ENCODE measurements at places on chromosomes 16 and 17.

DNA sequence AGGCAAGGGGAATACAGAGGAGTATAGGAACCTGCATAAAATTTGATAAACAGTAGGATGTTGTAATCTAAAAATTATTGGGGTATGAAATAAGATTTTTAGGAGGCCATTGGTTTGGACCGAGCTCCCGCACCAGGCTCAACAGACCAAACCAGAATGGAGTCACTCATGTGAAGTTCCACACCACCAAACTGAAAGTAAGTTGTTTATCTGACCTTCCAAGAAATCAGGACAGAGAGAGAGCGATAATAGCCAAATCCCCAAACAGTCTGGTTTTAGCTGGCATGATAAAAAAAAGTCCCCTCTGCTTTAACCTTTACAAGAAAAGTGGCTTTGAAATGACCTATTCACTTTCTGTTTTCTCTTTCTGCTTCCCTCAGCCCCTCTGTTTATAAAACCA, 45.7 kb upstream of the SIAH1 start:
- DNase-seq: no peak

GRCh38 chr17:81488276-81488860, 24.2 kb downstream of the ACTG1 start:
- no peak for DNase-seq

DNA sequence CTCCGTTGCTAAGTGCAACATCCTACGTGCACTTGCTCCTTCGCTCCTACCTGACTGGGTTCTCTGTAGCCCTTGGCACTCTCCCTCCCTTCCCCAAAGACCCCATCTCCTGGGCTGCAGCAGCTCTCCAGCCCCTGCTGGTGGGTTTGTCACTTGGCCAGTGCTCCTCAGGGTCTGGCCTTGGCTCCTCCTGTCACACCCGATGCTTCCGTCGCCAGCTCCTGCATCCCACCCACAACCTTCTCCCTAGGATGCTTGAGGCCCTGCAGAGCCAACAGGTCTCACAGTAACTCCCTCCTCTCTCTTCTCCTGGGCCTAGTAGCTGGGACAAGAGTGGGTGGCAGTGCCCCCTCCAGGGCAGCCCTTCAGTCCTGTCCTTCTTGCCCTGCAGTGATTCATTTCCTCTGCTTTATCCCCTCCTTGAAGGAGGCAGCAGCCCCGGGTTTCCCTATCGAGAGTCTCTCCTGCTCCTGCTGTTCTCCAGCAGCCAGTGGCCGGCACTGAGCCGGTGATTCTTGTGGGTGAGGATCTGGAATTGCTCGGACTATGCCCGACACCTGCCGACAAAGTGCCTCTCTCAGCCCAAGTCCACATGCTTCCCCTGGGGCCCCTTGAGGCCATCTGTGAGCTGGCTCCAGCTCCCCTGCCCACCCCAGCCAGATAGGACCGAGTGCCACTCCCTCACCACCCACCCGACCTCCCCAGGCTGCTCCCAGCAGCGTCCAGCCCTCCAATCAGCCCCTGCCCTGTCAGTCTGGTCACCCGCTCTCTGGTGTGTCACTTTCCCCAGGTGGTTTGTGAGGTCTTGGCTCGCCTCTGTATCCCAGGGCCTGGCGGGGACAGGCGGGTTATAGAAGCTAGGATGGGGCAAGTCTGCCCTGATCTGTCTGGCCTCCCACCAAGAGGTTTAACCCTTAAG, 3.8 kb downstream of the LITAFD start:
- DNase-seq: peak; percentile 66

- DNase-seq: no peak
These were observed 25.6 kb upstream of the RMI2 start for GRCh38 chr16:11319529-11320146.

- no peak for DNase-seq
These were observed 7.8 kb upstream of the AHSP start for GRCh38 chr16:31519759-31520431.

- no peak for DNase-seq
These were observed 30.5 kb downstream of the COPZ2 start for GRCh38 chr17:48006936-48007709.

DNA sequence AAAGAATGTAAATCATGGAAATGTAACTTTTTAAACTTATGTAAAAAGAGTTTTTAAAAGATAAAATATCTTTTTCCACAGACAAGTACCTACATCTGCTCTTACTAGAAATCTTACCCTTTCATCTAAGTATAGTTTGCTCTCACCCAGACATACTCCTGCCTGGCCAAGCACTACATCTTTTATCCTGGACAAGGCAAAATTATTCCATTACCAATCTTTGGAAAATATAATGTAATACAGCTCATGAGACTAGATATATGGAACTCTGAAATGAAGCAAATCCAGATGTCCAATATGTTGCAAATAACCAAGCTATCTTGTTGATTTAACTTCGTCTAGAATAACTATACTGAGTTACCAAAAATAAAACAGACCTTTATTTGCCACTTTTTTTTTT, 50.0 kb downstream of the VMP1 start:
- no peak for DNase-seq

- DNase-seq: no peak
These were observed 3.9 kb upstream of the NLRC5 start for GRCh38 chr16:56985288-56985961.

DNA sequence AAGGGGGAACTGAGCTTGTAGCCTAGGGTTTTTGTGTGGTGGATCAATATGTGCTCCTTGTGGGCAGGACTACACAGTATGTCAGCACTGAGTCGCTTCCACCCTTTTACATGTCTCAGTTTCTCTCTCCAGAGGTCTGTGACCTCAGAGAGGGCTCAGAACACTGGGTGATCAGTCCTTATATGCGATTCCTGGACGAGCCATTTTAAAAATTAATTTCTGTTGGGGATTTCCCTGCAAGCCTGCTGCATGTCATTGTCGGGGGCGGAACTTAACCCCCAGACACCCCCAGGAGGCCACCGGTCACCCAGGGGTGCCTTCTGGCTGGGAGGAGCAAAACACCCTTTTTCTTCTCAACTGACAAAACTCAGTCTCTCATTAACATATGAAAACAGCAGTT, 14.1 kb downstream of the DHRS7B start:
- no peak for DNase-seq

DNA sequence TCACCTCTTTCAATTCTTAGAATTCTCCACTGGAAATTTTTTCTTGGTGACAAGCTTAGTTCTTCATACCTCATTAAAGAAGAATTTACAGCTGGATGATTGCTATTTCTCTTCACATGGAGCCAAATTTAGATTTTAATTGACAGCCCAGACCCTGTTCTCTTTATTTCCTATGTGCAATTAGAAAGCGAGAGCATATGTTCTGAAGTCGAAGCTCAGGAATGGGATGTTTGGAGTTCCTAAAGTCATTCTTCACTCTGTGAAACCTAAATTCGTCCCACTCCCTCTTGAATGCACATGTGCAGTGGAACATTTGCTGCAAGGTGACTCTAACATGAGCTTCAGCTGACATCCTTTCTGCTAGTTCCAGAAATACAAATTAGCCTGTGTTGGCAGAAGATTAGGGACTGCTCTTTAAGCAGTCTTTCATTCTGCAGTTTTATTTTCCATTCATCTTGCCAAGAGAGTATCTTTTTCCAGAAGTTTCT, 129.3 kb upstream of the KCNJ16 start:
- peak; percentile 57 for DNase-seq

DNA sequence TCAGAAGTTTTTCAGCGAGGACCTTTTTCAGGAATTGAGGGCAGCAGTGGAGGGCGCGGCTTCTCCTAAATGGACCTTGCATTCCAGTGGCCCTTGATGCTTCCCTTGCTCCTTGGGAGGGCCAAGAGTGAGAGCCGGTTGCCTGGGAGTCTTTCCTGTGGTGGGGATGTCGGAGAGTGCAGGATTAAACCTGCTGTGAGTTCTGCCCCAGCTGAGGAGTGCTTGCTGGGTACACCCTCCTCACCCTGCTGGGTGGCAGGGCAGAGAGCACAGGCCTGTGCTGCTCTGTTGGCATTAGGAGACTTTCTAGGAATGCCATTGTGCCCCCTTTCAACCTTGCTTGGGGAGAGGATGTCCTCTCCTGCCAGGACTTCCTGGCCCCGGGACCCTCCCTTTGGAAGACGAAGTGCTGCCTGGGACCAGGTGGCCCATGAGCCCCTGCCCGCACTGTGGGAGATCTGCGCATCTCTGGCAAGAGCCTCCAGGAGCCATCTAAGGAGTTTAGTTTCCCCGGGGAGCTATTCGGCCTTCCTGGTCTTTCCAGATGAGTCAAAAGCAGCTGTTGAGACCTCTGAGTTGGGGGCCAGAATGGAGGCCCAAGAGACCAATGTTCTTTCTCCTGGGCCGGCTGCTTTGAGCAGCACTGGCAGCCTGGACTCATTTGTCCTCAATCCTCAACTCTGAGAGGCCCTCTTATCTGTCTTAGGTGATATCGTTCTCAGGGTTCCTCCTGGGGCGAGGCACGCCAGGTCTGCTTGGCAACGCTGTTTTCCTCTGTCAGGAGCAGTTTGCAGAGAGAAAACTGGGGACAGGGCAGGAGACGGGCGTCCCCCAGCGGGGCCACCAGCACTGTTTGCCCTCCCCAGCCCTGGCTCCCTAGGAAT, 5.6 kb downstream of the LLGL2 start:
- no peak for DNase-seq

DNA sequence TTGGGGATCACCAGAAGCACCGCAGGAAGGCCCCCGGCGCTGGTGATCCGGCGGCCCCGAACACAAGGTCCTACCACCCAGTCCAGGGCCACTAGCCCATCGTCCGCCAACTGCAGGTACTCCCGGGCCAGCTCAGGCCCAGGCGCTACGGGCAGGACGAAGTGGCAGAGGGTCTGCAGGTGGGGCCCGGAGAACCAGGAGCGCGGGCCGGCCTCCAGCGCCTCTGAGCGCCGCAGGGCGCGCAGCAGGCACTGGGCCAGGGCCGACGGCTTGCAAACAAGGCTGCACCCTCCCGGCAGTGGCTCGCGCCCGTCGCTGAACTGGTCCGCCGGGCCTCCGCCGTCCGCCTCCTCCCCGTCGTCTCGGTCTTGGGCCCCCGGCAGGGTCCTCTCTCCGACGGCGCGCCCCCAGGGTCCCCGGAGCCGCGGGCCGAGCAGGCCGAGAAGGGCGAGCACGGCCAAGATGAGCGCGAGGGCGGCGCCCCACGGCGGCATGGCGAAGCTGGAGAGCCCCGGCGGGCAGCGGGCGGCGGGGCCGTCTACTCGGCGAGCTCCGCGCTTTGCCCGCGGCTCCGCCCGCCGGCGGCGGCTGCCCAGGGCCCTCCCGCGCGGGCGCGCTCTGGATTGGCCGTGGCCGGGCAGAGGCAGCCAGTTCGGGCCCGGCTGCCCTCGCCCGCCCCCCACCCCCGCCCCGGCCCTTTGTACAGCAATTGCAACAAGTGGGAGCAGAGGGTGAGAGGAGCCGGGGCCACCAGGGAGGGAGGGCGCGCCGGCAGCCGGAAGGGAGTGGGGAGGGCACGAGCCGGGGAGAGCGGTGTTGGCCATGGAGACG, at the start of gene ABHD15:
TSS of gene ABHD15 (minus strand) at position 565 of the 831 bp plus-strand sequence. CDS start at position 494, 71 bp downstream.
- DNase-seq: peak; percentile 72

GRCh38 chr16:65964752-65965151, 401.7 kb upstream of the CDH5 start:
- DNase-seq: no peak

- no peak for DNase-seq
These were observed 607 bp downstream of the KATNIP start for GRCh38 chr16:27550582-27550920.

DNA sequence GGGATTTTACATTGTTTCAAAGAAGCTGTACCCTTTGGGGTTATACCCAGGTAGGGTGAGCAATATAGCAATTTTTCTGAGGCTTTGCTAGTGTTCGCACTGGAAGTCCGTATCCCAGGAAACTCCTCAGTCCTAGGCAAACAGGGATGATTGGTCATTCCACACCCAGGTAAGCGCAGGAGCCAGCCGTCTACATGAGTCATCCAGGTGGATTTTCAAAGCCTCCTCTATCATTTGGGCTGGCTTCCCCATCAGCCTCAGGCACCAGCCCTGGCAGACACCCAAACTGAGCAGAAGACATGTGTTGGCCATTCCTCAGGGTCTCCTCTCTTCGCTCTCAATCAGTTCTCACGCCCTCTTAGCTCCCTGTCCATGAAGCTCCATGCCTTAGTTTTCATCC, 135.6 kb downstream of the AIPL1 start:
- DNase-seq: no peak

- no peak for DNase-seq
These were observed 26.6 kb downstream of the N4BP1 start for GRCh38 chr16:48583075-48584065.

DNA sequence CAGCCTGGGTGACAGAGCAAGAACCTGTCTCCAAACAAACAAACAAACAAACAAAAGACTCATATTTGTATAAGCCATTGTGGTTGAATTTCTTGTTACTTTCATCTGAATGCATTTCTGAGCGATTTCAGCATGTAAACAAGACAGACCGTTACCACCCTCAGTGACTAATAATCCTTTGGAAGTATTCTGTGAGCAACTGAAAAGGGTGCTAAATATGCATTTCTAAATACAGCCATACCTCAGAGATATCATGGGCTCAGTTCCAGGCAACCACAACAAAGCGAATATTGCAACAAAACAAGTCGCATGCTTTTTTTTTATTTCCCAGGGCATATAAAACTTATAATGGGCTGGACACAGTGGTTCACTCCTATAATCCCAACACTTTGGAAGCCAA, 109.0 kb downstream of the USP31 start:
- DNase-seq: no peak

GRCh38 chr16:48542020-48542473, 67.9 kb downstream of the N4BP1 start:
- DNase-seq: peak; percentile 52

- DNase-seq: no peak
These were observed 17.8 kb downstream of the XYLT1 start for GRCh38 chr16:17452922-17453321.

DNA sequence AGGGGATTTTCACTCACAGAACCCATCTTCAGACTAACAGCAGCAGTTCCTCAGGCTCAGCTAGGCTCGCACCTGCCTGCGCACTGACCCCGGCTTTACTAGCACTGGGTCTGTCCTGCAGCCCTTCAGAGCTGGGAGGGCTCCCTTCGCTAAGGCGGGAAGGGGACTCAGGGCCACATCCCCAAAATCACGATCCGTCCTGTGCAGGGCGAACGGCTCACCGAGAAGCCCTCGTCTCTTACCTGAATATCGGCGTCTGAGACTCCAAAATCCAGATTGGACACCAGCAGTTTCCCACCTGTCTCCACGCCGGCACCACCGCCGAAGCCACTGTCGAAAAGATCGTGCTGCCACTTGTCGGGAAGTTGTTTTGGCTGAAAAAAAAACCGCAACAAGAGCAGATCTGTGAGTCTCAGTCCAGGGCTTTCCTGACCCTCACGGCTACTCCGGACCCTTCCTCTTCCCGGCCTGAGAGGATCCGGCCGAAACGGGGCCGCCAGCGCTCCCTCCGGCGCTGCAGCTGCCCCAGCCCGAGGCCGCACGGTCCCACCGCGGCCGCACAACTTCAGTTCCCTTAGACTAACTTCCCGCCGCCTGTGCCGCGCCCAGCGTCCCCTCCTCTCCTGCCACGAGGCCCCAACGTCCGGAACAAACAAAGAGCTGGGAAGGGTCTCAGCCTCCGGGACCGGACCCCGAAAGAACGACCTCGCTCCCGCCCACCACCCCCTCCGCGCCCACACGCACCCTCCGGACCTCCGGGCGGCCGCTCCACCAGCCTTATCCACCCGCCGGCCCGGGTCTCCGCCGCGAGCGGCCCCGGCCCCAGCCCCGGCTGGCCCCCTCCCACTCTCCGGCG, 711 bp downstream of the ALYREF start:
- DNase-seq: peak; percentile 30
